Amniotic epithelial cell (primary cell): ENCODE measurements at places on chromosomes 12 and 14.

DNA sequence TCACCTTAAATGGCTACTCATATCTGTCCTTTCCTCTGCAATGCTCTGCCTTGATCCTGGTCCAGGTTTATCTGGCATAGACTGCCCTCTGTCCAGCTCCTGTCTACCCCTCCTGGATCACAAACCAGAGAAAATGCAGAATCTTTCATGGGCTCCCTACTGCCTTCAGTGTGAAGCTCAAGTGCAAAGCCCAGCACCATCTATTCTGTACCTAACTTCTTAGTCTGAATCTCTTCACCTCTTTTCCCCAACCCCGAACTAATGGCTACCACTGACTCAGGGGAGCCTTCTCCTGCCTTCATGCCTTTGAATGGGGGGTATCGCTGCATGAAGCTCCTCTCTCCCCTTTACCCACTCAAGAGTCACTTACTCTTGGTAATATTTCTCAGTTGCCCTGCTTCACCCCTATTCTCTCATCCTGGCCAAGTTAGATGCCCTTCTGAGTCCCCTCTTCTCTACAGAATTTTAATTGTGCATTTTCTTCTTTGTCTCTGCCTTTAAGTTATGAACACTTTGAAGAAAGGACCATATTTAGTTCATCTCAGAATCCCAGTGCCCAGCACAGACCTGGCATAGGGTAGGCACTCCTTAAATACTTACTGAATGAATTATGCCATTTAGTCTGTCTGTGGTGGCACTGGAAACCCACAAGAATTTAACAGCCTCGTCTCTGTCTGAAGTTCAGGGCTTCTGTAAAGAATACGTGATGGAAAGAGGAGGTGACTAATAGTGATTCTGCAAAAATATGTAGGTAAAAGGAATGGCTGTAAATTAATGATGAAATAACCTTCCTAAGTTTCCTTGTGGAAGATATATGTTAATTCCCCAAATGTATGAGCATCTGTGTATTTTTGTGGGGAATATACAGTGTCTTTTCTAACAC, 191.3 kb upstream of the AMIGO2 start:
- peak; percentile 89 for DNase-seq

GRCh38 chr12:69024413-69024812, 91.4 kb upstream of the CPM start:
- peak; percentile 68 for DNase-seq

DNA sequence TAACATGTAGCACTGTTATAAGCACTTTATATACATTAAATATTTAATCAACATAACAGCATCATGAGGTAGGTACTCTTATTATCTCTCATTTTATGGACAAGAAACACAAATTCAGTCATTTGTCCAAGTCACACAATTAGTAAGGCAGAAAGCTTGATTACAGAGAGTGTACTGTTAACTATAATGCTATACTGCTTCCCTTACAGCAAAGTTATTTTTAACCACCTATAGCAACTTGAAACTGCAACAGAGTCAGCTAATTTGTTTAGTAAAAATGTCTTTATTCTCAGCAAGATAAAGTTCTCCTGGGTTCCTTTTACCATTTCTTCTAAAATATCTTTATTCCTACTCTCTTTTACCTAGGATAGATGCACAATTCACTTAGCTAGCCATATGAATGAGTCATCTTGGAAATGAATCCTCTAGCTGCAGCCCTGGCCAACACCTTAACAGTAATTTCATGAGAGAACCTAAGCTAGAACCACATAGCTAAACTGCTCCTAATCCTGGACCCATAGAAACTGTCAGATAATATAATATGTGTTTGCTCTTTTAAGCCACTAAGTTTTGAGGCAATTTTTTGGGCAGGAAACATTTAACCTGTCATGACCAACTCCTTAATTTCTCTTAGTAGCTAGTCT, 90.2 kb upstream of the HECTD1 start:
- peak; percentile 10 for DNase-seq

DNA sequence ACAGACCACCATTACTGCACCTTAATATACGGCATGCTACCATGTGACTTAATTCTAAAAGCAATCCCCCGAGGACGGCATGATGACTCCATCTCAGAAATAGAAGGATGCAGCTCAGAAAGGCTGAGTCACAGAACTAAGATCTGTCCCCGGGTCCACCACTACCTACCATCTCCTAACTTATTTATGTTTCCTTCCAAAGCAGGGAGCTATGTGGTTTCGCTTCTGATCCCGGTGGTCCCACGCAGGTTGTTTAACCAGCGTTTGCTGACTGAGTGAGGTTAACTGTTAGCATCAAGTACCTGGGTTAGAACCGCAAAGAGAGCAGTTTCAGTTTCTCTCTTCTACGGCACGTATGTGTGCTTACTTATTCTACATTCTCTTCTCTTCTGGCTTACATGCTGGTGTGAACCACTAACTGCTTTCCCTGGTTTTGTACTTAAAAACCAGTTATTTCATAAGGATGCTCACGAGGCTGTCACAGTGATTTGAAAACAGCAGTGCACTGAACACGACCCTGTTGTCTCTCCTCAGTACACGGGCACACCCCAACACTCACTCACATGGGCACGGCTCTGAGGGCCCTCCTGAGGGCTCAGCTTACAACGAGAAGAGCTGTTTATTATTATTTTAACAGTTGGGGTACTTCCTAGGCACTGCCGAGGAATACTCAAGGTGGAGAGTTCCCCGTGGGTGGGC, 66.7 kb downstream of the CCDC88C start:
- peak; percentile 15 for DNase-seq

DNA sequence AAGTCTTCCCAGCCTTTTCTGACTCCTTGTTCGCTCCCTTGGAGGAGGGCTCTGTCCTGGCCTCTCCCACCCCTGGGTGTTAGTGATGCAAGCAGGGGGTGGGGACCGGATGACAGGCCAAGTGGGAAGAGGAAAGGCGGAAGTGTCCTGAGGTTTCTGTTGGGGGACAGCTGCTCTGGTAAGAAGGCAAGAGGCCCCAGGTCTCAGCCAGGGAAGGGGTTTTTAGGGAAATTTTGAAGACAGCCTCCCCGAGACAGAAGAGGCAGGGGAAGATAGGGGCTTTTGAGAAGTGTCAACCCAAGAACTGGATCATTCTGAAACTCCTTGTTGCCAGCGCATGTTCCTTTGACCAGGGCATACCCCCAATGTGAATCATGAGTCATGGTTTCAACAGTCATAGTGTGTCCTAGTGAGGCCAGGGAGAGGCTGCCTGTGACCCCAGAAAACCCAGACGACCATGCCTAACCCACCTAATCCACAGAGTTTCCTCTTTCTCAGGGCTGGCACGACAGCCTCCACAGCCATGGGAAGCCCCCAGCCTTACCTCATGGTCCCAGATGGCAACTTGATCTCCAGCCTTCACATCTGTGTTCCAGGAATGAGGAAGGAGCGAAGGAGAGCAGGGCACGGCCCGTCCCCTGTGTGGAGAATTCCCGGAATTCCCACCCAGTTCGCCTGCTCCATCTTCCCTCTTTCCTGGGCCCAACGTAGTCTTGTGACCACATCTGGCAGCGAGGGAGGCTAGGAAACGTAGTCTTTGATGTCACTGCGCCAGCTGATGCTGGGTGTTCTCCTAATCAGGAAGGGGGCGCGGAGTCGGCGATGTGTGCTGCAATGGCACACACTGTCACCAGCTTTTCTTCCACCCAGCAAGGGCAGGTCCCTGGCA, 4.9 kb upstream of the GPR132 start:
- no peak for DNase-seq

DNA sequence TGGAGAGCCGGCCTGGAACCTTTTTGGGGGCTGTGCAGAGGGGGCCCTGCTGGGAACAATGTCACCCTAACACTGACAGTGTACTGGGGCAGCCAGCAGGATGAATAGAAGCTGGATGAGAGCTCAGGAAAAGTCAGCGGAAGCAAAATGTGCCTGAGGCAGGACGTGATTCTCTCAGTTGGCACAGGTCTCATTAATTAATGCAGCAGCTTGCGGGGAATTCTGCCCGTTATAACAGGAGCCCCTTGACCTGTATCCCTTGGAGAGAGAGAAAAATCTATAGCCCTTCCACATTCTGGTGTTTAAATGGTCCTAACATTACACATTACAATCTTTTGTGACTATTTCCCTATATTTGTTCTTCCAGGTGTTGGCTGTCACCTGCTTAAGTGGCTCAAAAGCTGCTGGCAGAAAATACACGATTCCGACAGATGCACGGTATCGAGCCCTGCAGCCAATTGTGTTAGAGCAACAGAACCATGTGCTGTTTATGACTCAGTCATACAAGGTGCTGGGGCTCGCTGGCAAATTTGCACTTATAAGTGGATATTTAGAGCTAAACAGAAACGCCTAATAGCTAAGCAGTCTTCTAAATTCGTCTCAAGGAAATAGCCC, 854.7 kb downstream of the AACS start:
- no peak for DNase-seq

- DNase-seq = peak; percentile 4
Observed at GRCh38 chr14:26855077-26855753, 257.4 kb upstream of the NOVA1 start.

DNA sequence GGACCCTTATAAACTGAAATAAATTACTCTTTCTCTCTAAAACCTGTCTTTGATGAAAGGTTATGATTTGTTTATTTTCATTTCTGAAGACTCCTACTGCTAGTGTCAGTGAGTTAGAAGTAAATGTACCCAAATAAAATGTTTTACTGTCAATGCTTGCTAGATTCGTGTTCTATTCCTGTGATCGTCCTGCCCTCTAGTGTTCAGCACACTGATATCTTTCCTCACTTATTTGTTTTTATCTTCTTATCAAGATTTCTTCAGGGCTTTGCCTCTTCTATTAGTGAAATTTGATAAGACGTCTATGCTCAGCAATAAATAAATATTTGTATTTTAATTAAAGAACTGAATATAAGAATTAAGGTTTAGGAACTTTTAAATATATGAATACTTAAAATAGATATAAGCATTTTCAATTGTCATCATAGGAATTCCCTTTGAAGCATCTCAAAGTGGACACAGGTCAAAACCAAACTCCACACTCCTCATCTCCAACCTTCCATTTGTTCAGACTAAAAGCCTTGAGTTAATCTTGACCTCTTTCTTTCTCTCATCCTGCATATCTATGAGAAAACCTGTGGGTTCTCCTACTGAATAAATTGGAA, 75.8 kb downstream of the C12orf50 start:
- DNase-seq = peak; percentile 64

DNA sequence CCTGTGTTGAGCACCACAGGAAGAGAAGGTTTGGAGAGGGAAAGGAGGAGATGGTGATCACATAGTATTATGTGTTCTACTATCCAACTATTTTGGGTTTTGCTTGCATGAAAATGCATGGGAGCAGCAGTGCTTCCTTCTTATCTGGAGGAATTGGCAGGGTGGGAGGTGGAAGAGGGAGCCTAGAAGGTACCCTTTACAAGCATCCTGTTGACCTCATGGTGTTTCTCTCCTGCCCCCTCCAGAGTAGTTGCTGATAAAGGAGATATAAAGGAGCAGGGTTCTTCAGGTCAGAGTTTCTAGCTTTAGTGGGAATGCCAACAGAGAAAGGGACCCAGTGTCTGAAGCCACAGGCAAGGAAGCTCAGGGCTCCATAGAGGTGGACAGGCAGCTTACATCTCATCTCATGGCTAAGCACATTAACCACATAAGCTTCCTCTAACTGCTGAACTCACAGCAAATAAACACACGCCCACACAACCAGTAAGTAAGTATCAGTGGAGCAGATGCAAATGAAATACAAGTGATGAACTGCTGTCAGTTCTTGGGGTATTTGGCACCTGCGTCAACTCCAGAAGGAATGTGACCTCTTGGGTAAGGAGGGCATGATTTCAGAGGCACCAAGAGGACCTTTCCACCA, 174.2 kb upstream of the SLC38A2 start:
- DNase-seq = peak; percentile 74

DNA sequence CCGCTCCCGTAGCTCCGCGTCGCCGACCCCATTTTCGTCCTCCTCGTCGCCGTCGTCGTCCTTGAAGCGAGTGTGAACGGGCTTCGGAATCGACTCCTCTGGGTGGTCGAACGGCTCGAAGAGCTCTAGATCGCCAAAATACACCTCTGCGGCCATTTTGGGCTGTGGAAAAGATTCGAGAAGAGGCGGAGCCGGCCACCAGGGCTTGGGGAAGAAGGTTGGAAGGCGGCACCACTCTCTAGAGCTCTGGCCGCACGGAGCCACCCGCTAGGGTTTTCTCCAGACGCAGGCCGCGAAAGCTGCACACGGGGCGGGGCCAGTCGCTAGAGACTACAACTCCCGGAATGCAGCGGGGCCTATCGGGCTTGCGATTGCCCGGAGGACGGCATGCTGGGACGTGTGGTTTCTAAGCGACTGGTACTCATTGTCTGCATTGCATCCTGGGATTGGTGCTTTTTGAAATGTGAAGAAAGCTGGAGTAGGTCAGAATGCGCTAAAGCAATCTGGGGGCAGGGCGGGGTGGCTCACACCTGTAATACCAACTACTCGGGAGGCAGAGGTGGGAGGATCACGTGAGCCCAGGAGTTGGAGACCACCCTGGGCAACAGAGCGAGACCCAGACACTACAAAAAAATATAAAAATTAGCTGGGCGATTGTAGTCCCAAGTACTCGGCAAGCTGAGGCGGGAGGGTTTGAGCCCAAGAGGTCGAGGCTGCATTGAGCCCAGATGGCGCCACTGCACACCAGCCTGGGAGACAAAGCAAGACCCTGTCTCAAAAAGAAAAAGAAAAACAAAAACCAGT, at the start of gene ZCCHC8:
TSS of gene ZCCHC8 (minus strand) at position 248 of the 804 bp plus-strand sequence. CDS start at position 156, 92 bp downstream.
- peak; percentile 98 for DNase-seq
